ENCODE measurements at places on chromosomes 4 and X.

- DNase-seq: no peak
These were observed 60.9 kb upstream of the HS3ST1 start for GRCh38 chr4:11489453-11490083.

DNA sequence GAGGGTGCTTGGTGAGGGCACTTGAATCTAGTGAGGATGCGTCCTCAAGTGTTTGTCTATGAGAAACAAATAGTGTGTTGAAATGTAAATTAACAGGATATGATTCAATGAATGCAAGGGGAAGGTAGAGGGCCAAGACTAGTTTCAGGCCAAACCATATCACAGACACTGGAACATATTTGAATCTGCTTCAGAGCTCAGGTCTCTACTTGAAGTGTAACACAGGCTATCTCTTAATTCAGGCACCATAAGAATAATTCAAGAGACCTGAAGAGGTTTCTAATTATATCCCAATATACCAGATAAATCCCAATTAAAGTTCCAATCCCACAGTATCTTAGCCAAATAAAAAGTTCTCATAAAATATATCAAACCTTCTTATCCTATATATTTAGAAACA, 146.5 kb upstream of the INTU start:
- no peak for DNase-seq

DNA sequence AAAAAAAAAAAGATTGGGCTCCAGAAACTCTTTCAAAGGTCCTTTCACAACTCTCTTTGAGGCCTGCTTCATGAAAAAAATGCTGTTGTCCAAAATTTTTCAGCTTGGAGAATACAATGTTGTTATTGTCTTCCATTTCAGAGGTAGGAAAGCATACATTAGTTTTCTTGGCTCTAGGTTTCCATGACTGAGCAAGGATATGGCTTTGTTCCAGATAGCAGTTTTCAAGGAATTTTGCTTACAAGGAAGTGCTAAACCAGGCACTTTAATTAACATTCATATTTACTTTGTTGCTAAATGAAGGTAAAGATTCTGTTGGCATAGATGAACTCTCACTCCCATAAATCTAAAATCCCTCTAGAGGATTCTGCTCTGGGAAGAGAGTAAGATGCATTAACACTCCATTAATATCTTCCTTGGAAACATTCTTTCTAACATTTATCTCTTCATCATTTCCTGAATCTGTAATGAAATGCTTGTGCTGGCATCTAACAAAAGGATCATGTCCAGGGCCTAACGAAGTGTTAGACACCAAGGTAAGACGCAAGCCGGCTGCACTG, 118.4 kb downstream of the COL25A1 start:
- no peak for DNase-seq

DNA sequence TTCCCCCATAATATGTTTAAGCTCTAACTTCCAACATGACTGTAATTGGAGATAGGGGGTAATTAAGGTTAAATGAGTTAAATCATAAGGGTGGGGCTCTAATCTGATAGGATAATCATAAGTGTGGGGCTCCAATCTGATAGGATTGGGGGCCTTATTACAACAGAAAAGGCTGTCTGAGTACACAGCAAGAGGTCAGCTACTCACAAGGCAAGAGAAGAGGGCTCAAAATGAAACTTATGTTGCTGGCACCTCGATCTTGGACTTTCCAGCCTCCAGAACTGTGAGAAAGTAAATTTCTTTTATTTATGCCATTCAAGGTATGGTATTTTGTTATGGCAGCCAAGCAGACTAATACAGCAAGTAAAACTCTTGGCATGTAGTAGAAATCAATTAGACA, 16.4 kb downstream of the SH2D1A start:
- no peak for DNase-seq

- DNase-seq: no peak
These were observed 808 bp downstream of the HUWE1 start for GRCh38 chrX:53685711-53686110.

DNA sequence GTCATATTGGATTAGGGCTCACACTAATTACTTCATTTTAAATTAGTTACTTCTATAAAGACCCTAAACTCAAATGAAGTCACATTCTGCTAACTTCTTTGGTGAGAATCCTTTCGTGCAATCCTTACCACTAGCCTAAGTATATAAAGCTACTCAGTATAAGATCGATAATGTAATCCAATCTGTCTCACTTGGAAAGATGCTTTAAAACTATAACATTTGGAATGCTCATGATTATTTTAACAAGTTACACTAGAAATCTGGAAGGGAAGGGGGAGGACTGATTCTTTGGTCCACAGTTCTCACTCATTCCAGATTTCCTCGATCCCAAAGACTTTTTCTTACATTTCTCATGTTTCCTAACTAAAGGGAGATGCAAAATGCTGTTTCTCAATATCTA, 336.4 kb upstream of the SLIT2 start:
- DNase-seq: no peak

- DNase-seq: no peak
These were observed 7.9 kb downstream of the CXCL6 start for GRCh38 chr4:73844345-73844744.

GRCh38 chrX:108123591-108124366, 32.2 kb downstream of the ATG4A start:
- no peak for DNase-seq

DNA sequence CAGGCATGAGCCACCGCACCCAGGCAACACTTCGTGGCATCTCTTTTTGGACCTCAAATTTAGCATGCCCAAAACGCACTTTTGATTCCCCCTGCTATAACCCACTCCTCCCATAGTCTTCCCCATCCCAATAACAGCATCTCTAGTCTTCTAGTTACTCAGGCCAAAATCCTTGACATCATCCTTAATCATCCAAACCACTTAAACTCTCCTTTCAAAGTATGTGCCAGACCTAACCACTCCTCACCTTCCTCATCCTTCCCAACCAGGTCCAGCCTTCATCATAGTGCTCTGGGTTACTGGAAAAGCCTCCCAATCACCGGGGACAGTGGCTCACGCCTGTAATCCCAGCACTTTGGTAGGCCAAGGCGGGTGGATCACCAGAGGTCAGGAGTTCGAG, 41.9 kb downstream of the AFAP1 start:
- no peak for DNase-seq

DNA sequence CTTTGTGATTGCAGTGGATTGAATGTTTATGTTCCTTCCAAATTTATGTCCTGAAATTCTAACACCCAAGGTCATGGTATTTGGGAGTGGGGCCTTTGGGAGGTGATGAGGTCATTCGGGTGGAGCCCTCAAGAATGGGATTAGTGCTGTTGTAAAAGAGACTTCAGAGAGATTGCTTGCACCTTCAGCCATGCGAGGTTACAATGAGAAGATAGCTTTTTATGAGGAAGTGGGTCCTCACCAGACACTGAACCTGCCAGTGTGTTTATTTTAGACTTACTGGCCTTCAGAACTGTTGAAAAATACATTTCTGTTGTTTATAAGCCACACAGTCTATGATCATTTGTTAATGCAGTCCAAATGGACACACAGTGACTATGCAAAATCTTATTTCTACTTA, 161.0 kb upstream of the GPRIN3 start:
- DNase-seq: no peak

DNA sequence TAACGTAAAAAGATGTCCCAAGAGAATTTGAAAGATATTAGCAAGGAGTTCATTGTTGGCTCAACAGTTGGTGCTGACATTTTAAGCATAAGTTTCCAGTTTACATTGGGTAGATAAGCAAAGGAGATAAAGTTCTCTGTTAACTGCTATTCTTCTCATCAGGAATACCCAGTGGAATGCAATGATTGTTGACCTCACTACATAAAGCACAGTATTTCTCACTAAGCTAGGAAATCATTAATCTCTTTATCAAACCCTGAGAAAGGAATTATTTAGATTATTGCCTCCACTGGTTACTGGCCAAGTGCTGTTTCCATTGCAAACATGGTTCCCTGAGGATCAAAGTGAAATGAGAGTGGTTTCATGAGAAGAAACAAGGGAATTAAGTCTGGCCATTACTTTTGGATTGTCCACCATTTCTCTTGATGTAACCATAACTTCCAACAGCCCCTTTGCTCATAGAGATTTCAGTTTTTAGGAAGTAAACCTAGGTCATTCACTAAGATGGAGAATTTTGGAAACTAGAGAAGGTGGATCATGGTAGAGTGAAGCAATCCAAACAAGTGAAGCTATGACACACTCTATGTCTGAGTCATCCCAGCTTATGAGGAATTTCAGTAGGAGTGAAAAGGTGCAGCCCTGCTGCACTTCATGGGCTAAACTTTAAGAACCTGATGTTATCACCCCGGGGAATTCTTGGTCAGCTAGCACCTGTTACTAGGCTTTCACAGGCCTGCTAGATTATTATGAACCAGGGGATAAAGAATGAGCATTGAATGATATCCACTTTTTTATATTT, 163.4 kb downstream of the AREG start:
- no peak for DNase-seq

- DNase-seq: no peak
These were observed 4.4 kb downstream of the SOX3 start for GRCh38 chrX:140500441-140500840.

- DNase-seq: no peak
These were observed 1.4 kb downstream of the AREG start for GRCh38 chr4:74446193-74446868.

DNA sequence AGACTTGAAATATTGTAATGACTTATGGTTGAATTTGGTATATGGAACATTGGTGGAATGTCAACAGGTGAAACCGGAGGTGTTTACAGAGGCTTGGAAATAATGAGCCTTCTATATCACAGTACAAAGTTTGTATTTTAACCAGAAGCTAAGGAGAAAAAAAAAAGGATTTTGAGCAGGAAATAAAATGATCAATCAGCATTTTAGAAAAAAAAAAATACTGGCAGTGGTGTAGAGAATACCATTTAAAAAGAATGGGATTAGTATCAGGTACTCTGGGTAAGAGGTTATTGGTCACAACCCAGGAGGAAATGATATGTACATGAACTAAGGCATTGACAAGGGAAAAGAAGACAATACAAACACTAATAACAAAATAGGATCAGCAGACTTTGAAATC, 587.1 kb upstream of the HTR2C start:
- no peak for DNase-seq

DNA sequence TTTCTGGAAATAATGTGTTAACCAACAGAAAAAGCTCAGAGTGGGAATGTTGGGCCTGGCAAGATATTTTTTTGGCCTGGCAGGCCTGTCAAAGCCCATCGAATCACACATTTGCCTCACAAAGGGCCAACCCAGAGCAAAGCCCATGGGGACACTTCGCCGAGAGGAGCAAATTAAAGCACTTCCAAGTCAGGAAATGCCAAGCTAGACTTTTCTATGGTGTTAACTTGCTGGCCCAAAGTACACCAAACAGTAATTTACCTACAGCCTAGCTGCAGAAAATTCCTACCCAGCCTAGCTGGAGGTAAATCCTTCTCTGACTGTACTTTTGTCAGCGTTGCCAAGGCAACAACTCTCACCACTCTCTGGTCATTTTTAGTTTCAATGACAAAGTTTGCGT, 288.6 kb upstream of the LDB2 start:
- no peak for DNase-seq

DNA sequence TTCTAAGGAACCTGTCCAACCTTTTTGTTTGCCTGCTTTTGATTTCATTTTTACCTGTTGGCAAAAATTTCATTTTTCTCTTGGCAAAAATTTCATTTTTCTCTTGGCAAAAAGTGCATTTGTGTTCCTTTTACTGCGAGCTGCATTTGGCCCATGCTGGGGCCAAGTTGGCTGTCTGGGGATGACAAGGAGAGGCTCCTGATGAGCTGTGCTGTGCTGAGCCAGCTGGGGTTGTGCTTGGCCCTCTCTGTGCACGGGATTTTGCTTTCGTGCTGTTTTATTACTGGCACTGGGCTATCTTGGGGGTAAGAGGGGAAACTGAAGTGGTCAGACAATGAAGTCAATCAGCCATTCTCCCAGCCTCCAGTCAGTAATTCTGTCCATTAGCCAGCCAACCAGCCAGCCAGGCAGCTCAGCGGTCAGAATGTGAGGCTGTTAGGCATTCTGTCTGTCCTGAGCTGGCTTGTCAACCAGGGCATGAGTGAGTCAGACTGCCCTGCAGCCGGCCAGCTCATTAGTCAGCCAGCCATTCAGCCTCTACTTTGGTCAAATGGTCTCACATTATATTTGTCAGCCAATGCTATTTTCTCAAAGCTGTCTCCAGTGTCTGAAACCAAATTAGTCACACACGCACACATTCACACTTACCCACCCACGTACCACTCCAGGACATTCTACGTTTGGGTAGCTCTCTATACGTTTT, 56.9 kb upstream of the PRPS1 start:
- no peak for DNase-seq

DNA sequence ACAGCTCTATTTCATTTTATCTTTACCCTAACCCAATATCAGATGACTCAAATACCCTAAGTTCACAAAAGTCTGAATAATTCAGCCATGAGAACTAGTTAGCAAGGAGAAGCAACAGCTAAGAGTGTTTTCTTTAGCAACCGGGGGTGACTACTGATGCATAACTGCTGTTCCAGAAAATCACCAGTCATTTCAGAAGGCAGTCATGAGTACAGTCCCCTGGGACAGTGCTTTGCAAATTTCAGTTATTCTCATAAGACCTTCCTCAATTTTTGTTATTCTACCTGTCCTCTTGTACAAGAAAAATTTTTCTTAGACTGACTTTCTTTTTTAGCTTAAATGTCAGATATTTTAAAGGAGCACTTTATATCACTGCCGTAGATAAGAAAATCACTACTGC, 16.4 kb downstream of the BANK1 start:
- DNase-seq: no peak

- no peak for DNase-seq
These were observed 64.7 kb downstream of the CLNK start for GRCh38 chr4:10619855-10620254.

- DNase-seq: no peak
These were observed 21.8 kb upstream of the JAKMIP1 start for GRCh38 chr4:6221851-6222760.

DNA sequence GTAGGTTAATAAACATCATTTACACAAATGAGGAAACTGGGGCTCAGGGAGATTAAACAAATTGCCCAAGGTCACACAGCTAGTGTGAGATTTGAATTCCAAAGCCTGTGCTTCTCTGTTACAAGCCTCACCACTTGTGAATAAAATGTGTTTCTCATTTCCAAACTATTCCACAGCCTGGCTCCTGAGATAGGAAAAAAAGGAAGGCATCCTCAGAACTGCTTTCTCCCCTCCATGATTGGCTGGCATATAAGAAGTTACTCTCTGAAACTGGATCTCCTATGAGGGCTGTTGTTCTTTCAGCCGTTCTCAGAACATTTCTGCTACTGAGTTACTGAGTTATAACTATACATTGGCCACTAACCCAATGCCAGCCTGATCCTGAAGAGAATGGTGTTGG, 237.9 kb downstream of the MAML3 start:
- DNase-seq: no peak

- no peak for DNase-seq
These were observed 103.4 kb downstream of the QRFPR start for GRCh38 chr4:121277194-121278105.

DNA sequence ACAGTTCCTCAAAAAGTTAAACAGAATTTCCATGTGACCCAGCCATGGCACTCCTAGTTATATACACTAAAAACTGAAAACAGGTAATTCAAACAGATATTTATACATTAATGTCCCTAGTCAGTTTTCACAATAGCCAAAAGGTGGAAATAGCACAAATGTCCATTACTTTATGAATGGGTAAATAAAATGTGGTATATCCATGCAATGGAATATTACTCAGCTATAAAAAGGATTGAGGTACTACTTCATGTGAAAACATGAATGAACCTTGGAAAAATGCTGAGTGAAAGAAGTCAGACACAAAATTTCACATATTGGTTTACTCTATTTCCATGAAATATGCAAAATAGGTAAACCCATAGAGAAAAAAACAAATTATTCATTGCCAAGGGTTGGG, 351.8 kb upstream of the AMOT start:
- no peak for DNase-seq

- no peak for DNase-seq
These were observed 340.2 kb upstream of the SMIM31 start for GRCh38 chr4:164413743-164414142.
